ENCODE measurements at places on chromosomes 12 and 14. TPM values are rescaled to one million over a fixed set of nuclear protein-coding genes. Genes with fewer than 3 reads are reported as not detected.

HPD gene
- 0.84 TPM for total RNA-seq

SDR9C7 gene
- not detected for total RNA-seq

RNU4-1 gene
- total RNA-seq = under 0.01 TPM

SYT1 gene
- 4.5 TPM for total RNA-seq

PLA2G1B gene
- not detected for total RNA-seq

KRT3 gene
- total RNA-seq = not detected

PRKAG1 gene
- total RNA-seq = 70.3 TPM

NYNRIN gene
- 9.6 TPM for total RNA-seq

ERBB3 gene
- total RNA-seq = 0.45 TPM

SERPINA9 gene
- total RNA-seq = not detected

All from bronchus fibroblast of lung (primary cell).